Activated CD4-positive, CD25-positive, alpha-beta regulatory T cell (primary cell): ENCODE measurements at places on chromosomes 1 and 21.

DNA sequence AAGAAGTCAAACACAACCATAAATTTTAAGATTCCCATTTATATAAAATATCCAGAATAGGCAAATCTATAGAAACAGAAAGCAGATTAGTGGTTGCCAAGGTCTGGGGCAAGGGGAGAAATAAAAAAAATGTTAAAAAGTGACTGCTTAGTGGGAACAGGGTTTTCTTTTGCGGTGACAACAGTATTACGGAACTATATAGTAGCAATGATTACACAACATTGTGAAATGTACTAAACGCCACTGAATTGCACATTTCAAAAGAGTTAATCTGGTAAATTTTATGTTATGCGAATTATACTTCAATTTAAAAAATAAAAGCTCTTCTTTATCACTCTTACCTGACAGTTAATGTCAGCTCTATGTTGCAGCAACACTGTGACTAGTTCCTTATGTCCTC lies 105.2 kb downstream of the ACBD6 start:
- no peak for DNase-seq

DNA sequence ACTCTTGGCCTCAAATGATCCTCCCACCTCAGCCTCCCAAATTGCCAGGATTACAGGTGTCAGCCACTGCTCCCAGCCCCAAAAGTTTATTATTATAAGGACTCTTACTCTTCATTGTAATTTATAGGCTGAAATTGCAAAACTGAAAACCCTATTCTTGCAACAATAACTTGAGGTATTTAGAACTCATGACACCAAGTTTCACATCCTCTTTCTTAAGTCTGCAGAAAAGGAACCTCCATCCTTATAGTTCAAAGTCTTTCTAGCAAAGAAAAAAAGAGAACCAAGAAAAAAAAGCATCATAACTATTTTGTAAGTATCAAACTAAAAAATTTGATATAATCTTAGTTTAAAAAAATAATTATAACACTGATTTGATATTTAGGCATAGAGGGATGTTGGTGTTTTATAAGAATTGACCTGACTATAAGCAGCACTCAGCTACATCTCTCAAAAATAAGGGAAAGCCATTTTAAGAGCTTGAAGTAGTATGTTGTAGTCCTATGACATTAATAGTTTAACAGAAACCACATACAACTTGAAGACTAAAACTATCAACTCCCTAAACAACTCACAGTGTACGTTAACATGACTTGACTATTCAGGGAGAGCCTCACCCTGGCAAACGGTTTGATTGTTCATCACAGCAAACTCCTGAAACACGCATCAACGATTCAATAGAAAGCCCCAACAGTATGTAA lies 122.4 kb downstream of the AKT3 start:
- DNase-seq, result no peak

- no peak for DNase-seq
Measured at GRCh38 chr1:221381910-221382623, 359.8 kb downstream of the DUSP10 start.

DNA sequence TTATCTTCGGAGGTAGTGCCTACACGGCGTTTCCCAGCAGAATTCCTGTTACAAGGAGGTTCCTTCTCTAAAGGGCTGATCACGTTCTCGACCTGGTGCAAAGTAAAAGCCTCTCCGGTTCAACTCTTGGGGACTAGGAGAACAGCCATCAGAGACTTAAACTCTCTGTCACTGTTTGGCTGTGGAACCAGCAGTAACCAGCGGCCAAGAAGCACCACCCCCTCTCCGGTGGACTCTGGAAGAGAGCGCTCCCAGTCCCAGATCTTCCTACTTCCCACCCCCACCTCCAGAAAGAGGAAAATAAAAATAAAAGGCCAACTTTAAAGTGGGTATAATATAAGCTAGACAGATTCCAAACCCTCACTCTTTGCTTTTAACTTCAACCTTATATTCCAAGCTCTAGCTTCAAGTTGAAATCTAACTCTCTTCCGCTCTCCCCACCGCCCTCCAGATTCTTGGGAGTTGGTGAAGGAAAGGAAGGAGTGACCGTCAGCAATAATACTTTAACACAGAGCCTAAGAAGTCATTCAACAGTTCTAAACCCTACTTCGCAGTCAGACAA lies 2.9 kb downstream of the BRINP3 start:
- no peak for DNase-seq

- no peak for DNase-seq
Measured at GRCh38 chr1:213724640-213725536, 262.9 kb upstream of the PROX1 start.
